ENCODE measurements at places on chromosomes 4 and X. TPM values are rescaled to one million over a fixed set of nuclear protein-coding genes. Genes with fewer than 3 reads are reported as not detected.

The UGT8 gene
- total RNA-seq, result not detected

The RPS3A gene
- total RNA-seq, result 3,002 TPM

The CHST7 gene
- 26.0 TPM for total RNA-seq

The CYSLTR1 gene
- total RNA-seq, result not detected

The SLC26A1 gene
- 0.09 TPM for total RNA-seq

The SCML2 gene
- total RNA-seq, result 0.59 TPM

The TMSB15C gene
- 3.6 TPM for total RNA-seq

The CSN2 gene
- total RNA-seq, result not detected

The TASL gene
- total RNA-seq, result not detected

The GAGE12F gene
- total RNA-seq, result not detected

The WDR17 gene
- 2.7 TPM for total RNA-seq

The CLCN4 gene
- total RNA-seq, result 1.6 TPM

The ITGB1BP2 gene
- 4.2 TPM for total RNA-seq

The IBSP gene
- not detected for total RNA-seq

The HTRA3 gene
- total RNA-seq, result 12.5 TPM

The SSX2 gene
- total RNA-seq, result not detected

The NAT8L gene
- total RNA-seq, result 0.30 TPM

The CYP4V2 gene
- total RNA-seq, result 16.3 TPM

The GPRASP1 gene
- total RNA-seq, result 3.7 TPM

The ATP1B4 gene
- total RNA-seq, result not detected

The KIAA1210 gene
- not detected for total RNA-seq

The PRMT9 gene
- 12.5 TPM for total RNA-seq

The FRG2 gene
- not detected for total RNA-seq

The RRH gene
- not detected for total RNA-seq

The FGFBP2 gene
- not detected for total RNA-seq

The UGT2B10 gene
- total RNA-seq, result not detected

The MAGEB10 gene
- total RNA-seq, result not detected

The MXRA5 gene
- total RNA-seq, result 6.6 TPM

The MGARP gene
- 46.9 TPM for total RNA-seq

The GAGE1 gene
- total RNA-seq, result not detected

The SMIM9 gene
- not detected for total RNA-seq

The USP17L21 gene
- total RNA-seq, result not detected

The AFM gene
- total RNA-seq, result not detected

All from smooth muscle cell of the umbilical artery (primary cell).